A549 treated with Hydrocortisone at 1 μM for 4 hours (cell line): ENCODE measurements at places on chromosomes 7 and 10. TPM values are rescaled to one million over a fixed set of nuclear protein-coding genes. Genes with fewer than 3 reads are reported as not detected.

The FEZF1 gene
- not detected in 5 replicates for total RNA-seq

The GIMAP7 gene
- total RNA-seq: not detected in 5 replicates

The PAX4 gene
- not detected in 5 replicates for total RNA-seq

The ARPC1B gene
- 263 to 311 TPM (median 280 TPM) in 5 replicates for total RNA-seq
